ENCODE measurements at places on chromosomes 16 and 17. TPM values are rescaled to one million over a fixed set of nuclear protein-coding genes. Genes with fewer than 3 reads are reported as not detected.

GRCh38 chr17:7282752-7283321, 1.3 kb downstream of the SLC2A4 start:
- no peak for DNase-seq

GRCh38 chr17:78232859-78233173, 1.4 kb downstream of the TMEM235 start:
- DNase-seq = no peak

GRCh38 chr17:48869821-48870318, 22.7 kb upstream of the ATP5MC1 start:
- DNase-seq = no peak

GRCh38 chr16:57618296-57619132, 9.9 kb upstream of the ADGRG1 start:
- DNase-seq = no peak

GRCh38 chr16:89779231-89779908, 37.1 kb downstream of the FANCA start:
- DNase-seq = no peak

DNA sequence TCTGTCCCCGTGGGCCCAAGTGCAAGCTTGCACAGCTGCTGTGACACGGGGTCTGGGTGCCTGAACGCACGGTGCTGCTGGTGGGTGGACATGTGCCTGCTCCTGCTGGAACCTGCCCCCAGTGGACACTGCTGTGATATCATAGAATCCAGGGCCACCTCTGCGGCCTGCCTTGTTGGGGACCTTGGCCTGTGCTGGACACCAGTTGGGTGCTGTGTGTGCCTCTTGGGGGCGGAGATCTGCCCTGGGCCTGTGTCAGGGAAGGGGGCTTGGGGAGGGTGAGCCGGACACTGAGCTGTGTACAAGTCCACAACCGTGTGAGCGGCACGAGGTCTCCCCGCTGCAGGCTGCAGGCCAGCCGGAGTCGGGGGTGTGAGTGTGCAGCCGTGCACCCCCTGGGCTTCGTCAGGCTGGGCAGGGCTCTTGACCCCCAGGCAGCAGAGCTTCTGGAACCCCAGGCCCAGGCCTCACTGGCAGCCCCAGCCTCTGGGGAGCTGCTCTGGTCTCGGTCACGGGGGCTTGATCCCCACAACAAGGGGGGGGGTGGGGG, 33.3 kb downstream of the GSE1 start:
- DNase-seq = no peak

DNA sequence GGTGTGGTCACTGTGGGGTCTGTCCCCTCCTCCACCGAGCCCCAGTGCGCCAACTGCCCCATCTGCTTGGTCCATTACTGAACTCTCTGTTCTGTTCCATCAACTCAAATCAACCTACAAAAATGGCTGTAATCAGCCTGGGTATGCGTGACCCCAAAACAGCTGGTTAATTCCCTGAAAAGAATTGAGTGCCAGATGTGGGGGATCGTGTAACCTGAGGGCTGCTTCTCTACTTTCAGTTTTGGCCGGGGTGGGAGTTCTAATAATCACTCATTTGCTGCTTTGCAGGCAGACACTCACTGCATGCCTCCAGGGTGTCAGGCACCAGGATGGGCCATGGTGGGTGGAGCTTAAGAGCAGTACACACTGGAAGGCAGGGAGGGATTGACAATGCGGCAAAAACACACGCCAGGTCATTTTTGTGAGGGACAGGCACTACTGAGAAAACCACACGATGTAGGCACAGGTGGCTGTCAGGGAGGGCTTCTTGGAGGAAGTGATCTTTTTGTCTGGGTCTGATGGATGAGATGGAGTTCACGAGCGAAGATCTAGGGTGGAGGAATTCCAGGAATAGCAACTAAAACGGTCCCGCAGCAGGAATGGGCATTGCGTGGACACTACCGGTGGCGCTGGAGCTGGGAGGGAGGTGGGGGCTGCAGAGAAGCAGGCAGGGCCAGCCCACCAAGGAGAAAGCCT, 30.4 kb upstream of the SSTR5 start:
- DNase-seq = no peak

GRCh38 chr17:4693416-4693815, 10.5 kb downstream of the PELP1 start:
- no peak for DNase-seq

DNA sequence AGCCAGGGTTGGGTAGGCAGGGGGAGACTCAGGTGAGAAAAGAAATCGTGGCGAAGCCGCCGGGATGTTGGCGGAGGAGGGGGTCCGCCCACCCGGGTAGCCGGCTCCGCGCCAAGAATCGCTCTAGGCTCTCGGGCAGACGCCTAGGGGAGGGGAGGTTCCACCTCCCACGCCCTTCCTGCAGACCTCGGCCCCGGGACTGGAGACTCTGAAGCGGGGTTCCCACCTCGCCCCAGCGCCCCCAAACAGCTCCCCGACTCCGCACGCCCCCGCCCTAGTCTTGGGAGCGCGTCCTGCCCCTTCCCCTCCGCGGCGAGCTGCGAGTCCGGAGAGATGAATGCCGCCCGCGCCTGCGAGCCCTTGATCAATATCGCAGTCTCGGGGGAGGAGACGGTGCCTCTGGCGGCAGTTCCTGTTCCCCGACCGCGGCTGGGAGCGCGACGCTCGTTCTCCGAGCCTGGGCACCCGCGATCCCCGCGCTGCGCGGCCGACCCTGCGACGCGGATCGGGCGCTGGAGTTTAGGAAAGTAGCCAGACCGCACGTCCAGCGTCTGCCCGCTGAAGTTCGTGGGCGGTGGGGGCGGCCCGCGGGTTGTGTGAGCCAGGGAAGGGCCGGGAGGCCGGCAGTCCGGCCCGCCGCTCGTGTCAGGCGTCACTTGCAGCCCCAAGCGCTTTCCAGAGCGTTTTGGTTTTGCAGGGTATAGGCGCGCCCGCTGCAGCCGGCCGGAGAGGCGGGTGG, 790 bp downstream of the CRHR1 start:
- DNase-seq = peak; percentile 42

- DNase-seq = no peak
Measured at GRCh38 chr17:8249621-8250500, 772 bp downstream of the PFAS start.

Gene CYGB
- total RNA-seq = not detected

- no peak for DNase-seq
Measured at GRCh38 chr16:89600956-89601355, 12.5 kb upstream of the DPEP1 start.

DNA sequence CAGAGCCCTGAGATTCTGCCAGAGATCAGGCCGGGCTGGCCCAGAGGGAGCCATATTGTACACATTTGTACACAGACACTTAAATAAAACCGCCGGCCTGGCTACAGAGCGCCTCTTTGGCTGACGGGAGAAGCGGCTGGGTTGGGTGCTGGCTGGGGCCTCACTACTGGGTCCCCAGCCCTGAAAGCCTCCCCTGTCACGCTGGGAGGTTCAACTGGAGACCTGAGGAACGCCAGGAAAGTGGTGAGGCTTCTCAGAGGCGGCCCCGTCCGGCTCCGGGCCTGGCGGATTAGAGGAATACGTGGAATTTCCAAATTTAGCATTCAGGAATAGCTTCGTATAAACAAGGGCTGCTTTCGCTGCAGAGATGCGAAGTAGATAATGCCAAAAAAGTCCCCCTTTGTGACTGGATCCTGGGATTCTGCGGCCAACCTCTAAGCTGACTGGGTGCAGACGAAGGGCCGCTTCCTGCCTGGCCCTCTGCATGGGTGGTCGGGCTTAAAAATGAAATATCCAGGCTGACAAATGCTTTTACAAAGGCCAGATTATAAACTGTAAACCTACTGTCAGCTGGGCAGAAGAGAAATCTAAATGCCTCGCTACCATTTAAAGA, 252.4 kb downstream of the IRF8 start:
- no peak for DNase-seq

DNA sequence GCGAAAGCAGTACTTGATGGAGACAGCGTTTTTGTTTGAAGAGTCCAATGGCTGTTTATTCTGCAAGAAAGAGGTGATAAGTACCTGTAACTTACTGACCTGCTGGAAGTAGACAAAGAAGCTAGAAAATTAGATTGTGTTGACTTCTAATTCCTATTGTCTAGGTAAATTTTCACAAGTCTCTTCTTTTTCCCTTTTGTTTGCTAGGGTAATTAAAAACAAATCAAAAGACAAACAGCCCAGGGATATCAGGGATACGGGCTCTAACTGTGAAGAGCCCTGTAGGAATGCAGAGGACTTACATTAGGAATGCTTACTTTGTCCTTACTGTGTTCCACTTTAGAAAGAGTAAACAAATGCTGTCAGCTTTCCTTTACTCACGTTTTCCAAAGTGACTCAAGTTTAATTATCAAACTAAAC, 7.0 kb downstream of the PSME3IP1 start:
- no peak for DNase-seq

- no peak for DNase-seq
Measured at GRCh38 chr17:19333736-19334290, 28.7 kb downstream of the B9D1 start.

Gene XYLT1
- 4.6 TPM for total RNA-seq

Gene AIPL1
- total RNA-seq = not detected

Gene SOCS1
- total RNA-seq = 57.0 TPM

GRCh38 chr17:61208301-61209105, 191.1 kb upstream of the TBX2 start:
- no peak for DNase-seq

- no peak for DNase-seq
Measured at GRCh38 chr16:75644240-75645012, 3.0 kb downstream of the KARS1 start.

Gene MYH1
- total RNA-seq = not detected

DNA sequence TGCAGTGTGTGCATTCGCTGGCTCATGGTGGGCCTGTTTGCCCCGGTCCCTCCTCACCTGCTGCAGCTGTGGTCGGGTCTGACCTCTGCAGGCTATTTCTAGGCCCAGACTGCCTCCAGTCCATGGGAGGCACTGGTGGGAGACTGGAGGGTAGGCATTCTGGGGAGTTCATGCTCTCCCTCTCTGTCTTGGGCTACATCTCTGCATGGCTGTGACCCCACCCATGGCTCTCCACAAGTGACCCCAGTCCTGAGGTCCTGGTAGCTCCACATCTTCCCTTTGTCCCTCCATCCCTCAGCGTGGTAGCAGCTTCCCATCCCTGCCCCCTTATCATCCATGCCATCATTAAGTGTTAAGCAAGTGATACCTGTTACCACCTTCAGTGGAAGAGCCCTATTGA, 107.8 kb upstream of the SEC14L1 start:
- DNase-seq = no peak

- no peak for DNase-seq
Measured at GRCh38 chr17:43814714-43815113, 18.2 kb downstream of the MPP3 start.

DNA sequence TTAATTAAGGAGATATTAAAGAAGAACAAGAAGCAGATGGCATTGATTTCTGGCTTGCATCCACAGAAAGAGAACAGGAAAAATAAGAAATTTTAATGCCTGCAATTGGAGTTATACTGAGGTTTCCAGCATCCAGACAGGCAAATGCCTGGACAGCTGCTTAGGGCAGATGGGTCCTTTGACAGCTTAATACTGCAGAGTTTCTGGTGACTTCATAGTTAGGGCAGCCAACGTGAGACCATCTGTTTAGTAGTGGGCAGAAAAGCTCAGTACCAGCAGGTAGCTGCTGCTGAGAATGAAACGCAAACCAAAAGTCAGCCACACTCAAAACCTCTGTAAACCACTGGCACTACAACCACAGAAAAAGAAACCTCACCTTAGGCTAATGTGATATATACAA, 109.8 kb downstream of the CDK5R1 start:
- no peak for DNase-seq

DNA sequence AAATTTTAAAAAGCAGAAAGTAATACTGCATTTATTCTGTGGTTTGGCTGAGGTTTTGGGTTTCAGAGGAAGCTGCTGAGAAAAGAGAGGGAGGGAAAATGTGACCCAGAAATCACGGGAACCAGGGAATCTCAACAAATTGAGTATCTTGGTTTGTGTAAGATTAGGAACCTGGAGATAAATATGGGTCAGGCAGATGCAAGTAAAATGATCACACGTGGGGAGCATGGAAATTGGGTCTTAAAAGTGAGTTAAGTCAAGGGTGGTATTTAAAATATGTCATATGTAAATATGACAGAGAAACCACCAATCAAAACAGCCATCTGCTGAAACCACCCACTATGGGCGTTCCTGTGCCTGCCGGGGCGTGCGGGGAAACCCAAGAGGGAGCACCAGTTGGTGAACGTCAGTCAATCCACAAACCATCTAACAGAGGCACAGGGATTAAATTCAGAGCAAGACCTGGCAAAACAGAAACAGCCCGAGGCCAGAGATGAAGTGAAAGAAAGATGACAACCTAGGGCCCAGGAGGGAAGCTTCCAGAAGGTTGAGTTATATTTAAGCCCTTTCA, 33.4 kb downstream of the CDH13 start:
- no peak for DNase-seq

Gene IL17C
- not detected for total RNA-seq

Gene SLC5A10
- not detected for total RNA-seq

DNA sequence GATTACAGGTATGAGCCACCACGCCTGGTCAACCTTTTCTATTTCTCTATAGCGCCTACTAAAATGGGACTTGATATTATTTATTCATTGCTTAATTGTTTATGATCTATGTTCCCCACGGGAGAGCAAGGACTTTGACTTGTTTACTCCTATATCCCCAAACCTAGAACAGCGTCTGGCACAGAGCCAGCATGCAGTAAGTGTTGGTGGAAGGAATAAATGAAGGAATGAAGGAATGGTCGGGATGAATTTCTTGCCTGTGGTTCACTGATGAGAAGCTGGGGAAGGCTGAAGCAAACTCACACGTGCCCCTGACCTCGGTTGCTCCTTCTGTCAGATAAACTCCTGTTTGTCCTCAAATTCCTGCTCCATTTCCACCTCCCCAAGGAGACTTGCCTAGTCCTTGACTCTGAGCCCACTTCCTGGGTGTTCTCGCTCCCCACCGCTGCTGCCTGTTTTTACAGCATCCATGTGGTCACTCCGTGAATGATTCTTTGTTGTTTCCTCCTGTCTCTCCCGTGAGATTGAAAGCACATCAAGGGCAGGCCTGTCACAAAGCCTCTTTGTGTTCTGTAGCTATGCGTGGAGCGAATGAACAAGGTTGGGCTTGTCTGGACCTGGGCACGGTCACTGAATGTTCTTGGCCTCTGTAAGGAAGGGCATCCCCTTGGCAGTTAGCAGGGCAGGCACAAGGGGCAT, 17.3 kb downstream of the C17orf100 start:
- DNase-seq = no peak

- no peak for DNase-seq
Measured at GRCh38 chr16:86095906-86096485, 197.0 kb downstream of the IRF8 start.

- no peak for DNase-seq
Measured at GRCh38 chr17:78144736-78145641, 1.2 kb upstream of the C17orf99 start.

DNA sequence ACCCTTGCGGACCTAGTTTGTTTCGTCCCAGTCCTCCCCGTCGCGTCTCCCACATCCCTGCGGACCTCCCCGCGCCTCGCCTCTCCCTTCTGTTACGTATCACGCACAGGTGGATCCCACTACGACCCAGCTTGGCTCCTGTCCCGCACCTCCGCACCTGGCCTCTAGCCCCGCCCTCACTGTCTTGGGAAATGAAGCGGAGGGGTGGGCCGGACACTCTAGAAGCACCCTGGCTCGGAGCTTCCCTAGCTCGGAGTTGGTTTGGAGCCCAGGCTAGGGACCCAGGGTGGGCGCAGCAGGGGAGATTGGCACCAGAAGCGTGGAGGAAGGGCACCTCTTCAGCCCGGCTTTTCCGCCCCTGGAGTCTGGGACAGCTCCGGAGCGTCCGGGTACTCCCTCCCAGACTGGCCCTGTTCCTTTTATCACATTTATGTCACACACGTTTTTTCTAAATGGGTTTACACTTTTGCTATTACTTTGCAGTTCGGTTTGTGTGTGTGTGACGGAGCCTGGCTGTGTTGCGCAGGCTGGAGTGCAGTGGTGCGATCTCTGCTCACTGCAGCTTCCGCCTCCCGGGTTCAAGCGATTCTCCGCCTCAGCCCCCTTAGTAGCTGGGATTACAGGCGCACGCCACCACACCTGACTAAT, 1.4 kb upstream of the CEMP1 start:
- DNase-seq = peak; percentile 61

Gene TPSAB1
- total RNA-seq = 0.64 TPM
